ENCODE measurements at places on chromosomes 2 and 18. TPM values are rescaled to one million over a fixed set of nuclear protein-coding genes. Genes with fewer than 3 reads are reported as not detected.

DNA sequence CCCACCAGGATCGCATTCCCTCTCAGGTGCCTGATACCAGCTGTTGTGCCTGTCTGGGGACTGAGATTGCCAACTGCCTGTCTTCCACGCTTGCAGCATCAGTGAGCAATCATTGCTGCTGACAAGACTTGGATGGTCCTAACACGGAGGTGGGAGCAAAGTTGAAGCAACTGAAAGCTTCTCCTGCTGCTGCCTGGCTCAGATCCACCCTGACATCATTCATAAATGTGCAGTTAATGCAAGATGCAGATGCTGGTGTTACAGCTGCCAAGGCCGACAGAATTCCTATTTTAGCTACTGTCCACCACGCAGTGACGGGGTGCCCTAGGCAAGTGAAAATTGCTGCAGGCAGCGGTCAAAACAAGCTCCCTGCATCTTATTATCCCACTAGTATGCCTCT is 131.4 kb downstream of the VWC2L start:
- no peak for DNase-seq

GRCh38 chr2:3665886-3666612 is 8.0 kb downstream of the ALLC start:
- no peak for DNase-seq

DNA sequence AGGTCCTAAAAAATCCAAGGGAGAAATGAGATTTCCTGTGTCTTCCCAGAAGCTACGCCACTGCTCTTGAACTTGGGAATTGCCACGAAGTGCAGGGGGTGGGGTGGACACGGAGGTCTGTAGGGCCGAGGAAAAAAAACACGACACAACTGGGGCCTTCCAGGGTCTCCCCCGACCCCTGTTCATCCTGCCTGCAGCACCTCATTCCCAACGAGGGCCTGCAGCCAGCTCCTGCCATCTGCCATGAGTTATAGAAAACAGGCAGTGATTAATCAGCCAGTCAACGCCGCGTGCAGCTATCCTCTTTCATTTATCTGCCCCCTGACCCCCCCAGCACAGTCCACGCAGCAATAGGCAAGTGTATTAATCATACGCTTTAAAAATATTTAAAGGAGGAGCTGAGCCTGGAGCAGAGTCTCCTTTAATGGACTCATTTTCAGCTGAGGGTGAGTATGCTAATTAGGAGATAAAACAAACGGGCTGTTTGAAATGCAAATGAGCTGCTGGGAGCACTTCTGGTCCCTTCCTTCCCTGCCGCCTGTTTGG is 209.9 kb downstream of the TFCP2L1 start:
- DNase-seq = peak; percentile 19

- no peak for DNase-seq
These were observed 582 bp downstream of the RIOK3 start for GRCh38 chr18:23453680-23454058.

DNA sequence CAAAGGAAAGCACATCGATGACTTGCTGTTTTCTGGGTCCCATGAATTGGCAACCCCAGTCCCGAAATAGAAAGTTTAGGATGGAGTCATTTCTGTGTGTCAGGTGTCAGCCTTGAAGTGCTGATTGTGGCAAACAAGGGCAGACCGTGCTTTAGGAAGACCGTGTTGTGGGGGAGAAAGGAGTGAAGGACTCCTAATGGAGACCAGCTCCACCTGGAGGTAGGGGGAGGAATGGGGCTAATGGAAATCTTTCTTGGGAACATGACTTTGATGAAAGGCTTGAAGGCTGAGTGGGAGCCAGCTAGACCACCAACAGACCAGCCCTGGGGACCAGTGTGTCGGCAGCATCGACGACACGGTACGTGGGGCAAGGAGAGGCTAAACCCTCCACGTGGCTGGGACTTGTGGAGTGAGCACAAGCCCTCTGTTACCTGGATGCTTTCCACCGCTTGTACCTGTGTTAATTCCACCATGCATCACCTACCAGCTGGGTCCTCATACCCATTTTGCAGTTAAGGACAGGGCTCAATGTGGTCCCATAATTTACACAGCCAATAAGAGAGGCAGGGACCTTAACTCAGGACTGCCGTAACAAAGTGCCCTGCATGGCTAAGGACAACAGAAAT is 104.2 kb downstream of the SH3BP4 start:
- DNase-seq = no peak

- no peak for DNase-seq
These were observed 92.9 kb downstream of the TGOLN2 start for GRCh38 chr2:85234868-85235267.

DNA sequence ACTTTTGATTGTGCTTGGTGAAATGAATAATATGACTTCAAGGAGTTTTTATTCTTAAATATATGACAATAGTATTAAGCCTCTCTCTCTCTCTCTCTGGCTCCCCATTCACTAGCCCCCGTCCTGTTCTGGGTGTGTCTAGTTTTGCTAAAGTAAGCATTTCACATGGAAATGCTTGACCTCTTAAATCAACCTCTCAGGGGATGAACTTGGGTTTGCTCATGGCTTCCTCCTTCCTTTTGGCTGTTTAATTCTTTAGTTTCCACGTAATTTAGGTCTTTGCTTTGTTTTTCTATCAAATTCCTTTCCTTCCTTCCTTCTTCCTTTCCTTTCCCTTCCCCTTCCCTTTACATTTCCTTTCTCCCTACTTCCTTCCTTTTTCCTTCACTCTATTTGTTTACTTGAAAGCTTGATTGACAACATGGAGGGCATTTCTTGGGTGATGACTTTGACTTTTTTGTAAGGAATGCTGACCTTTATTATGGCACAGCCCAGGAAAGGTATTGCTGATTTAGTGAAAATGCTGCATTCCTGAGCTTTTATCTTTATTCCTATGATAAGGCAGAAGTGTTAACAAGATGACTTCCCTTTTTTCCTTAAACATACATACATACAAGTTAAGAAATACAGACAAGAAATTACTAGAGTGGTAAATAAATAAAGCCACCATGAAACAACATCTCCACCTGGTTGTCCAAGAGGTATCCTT is 3.6 kb downstream of the DPP4 start:
- no peak for DNase-seq

DNA sequence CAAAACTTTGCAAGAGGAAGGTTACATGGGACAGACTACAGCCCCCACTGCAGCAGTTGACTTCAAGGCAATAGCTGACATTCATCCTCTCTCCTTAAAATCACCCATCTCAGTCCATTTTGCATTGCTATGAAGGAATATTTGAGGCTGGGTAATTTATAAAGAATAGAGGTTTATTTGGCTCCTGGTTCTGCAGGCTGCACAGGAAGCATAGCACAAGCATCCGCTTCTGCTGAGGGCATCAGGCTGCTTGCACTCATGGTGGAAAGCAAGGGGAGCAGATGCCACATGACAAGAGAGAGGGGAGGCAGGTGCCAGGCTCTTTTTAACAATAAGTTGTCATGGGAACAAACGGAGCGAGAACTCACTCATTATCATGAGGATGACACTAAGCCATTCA is 646.0 kb downstream of the ZEB2 start:
- no peak for DNase-seq

- DNase-seq = no peak
These were observed 324.0 kb upstream of the SETBP1 start for GRCh38 chr18:44356566-44357157.

GRCh38 chr2:173359231-173359630 is 4.6 kb downstream of the CDCA7 start:
- no peak for DNase-seq

- DNase-seq = no peak
These were observed 103.2 kb downstream of the LRATD1 start for GRCh38 chr2:14735696-14736095.

DNA sequence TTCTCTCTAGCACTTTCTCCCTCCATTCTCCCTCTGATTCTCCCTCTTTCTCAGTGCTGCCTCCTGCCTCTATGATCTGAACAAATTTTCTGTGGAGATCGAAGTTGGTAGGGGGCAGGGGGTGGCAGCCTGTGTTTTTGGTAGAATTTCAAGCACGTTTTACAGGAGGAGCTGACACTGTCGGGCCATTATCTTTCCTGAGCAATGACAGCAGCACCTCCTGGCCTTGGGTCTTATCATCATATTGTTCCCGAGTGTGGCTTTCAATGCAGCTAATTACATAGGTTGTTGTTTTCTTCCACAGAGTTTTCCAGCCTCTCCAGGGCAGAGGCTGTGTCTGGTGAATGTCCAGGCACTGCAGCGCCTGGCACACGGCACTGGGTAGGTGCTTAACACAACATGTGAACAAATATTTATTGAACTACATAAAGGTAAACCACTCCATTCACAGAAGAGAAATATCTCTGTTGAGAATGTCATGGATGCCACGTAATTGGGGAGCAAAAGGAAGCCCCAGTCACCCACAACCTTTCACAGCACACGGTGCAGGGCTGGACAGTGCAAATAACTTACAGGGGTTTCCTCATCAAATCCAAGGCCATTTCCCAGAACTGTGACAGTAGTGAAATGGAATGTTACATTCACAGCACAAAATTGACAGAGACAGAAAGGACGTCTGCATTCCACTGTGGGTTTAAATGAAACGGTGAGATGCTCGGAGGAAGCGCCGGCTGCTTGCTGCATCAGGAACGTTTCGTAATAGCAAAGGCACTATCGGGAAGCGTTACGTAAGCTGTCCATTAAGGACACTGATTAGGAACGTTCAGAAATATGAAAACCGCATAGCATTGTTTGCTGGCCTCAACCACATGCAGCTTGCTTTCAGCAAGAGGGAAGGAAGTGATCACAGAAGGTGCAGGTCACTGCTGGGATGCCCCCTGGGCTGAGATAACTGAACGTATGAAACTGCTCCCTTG is 6.5 kb upstream of the KCNG2 start:
- DNase-seq = no peak

GRCh38 chr18:7877609-7878008 is 310.5 kb downstream of the PTPRM start:
- DNase-seq = no peak

GRCh38 chr2:23037596-23037995 is 347.4 kb upstream of the KLHL29 start:
- DNase-seq = no peak

DNA sequence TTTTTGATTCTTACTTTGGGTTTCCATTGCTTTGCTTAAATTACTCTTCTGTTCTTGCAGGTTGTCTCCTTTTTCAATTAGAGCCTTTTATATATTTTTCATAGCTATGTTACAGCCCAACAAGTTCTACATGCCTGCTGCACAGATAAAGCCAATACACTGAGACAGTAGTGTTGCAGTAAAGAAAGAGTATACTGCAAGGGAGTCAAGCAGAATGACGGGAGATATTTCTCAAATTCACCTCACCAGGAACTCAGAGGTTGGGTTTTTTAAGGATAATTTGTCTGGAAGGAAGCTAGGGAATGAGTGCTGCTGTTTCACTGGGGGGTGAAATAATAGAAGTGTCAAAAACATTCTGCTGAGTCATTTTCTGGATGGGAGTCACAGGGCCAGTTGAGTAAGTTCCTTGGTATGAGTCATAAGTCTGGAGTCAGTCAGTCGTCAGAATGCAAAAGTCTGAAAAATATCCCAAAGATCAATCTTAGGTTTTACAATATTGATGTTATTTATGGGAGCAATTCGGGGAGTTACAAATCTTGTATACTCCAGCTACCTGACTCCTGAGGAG is 193.0 kb upstream of the RGPD4 start:
- DNase-seq = no peak

DNA sequence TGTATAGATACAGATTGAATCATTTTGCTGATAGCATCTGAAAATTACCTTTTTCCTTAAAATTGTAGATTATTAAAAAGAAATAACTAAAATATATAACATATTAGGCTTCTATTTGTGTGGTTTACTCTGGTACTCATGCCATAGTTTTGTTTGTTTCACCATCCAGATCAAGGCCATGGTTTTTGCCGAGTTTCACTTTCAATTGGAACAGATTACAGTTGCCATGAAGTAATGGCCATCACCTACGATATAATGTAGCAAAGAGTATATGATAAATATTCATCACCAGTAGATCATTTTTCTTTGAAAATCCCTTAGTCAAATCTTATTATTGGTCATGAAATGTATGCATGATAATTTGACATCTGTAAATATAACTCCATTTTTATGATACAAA is 11.9 kb upstream of the DNAH7 start:
- DNase-seq = no peak

DNA sequence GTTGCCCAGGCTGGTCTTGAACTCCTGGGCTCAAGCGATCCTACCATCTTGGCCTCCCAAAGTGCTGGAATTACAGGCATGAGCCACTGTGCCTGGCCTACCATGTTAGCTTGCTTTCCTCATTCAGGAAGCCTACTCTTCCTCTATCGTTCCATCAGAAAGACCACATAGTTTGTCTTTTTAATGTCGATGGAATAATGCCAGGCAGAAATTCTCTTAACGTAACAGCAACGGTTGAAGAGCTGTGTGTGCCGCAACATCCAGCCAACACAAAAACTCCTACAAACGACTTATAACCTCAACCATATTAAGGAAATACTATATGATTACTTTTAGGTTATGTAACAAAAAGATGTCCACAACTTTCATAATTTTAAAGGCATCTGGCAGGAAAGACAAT is 10.5 kb downstream of the ITGB1BP1 start:
- no peak for DNase-seq

The EML6 gene
- total RNA-seq = 23.0 TPM

The KCNG2 gene
- total RNA-seq = 2.1 TPM

The SPC25 gene
- total RNA-seq = 10.2 TPM

The POTEC gene
- total RNA-seq = 0.09 TPM

The DUSP19 gene
- 5.9 TPM for total RNA-seq

The RAMP1 gene
- 4.6 TPM for total RNA-seq

The TFPI gene
- total RNA-seq = 40.3 TPM

The DRC1 gene
- total RNA-seq = 2.6 TPM

The ELOA2 gene
- not detected for total RNA-seq

The ALK gene
- total RNA-seq = 6.4 TPM

The OTOS gene
- 1.4 TPM for total RNA-seq

The GRHL1 gene
- 17.2 TPM for total RNA-seq

Data from cerebellum (tissue), 4 donors.